ENCODE measurements at places on chromosomes 2 and 18.

- peak; percentile 57 for DNase-seq
Measured at GRCh38 chr2:71603311-71603811, 150.0 kb downstream of the DYSF start.

GRCh38 chr2:108585436-108585835 is 51.2 kb downstream of the LIMS1 start:
- DNase-seq = no peak

DNA sequence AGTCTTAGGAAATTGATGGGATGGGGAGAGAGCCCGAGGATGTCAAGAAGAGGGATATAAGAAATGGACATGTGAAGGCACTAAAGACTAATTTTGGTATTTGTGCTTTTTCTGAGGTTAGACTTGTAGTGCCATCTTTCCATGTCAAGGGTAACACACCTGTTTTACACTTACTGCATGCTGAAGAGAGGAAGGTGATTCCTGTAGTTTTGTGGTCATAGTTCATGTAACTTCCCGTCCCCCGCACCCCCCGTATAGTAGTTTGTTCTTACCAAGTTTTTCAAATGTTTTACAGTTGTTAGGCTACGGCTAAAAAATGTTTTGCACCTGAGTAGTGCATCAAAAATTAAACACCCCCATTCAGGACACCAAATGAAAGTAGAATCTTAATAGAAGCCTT is 73.8 kb downstream of the CLIP4 start:
- no peak for DNase-seq

GRCh38 chr18:25799231-25799630 is 291.2 kb downstream of the SS18 start:
- no peak for DNase-seq

- DNase-seq = no peak
Measured at GRCh38 chr2:191922736-191923651, 76.1 kb upstream of the CAVIN2 start.

GRCh38 chr2:194514281-194514680 is 1142.7 kb upstream of the SLC39A10 start:
- DNase-seq = no peak

DNA sequence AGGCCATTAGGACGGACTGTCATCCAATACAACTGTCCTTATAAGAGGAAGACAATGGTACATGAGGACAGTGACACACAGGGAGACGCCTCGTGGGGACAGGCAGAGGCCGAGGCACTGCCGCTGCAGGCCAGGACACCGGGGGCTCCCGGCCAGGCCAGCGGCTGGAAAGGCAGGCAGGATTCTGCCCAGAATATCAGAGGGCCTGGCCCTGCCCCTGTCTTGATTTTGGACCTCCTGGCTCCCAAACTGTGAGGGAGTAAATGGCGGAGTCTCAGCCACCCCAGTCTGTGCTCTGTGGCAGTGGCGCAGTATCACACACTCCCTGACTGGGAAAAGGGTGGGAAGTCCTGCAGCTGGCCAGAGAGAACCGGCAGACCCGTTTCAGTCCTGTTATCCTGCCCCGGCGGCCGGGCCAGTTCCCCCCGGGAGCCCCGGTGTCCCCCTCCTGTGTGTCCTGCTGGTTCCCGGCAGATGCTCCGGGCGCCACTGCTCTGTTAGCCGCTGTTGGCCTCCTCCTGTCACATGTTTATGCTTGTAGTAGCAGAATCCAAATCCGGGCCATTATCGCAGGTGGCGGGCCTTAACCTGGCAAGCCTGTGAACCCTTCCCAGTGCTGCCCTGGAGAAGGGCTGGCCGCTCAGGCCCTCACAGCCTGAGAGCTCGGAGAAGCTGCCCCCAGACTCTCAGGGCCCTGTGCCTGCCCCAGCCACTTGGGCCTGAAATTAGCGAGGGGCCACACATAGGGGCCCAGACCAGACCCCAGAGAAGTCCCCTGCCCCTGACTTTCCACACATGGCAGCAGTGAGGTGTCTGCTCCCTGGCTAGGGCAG is 31.4 kb upstream of the TAF1B start:
- no peak for DNase-seq

GRCh38 chr2:102771114-102771513 is 9.3 kb downstream of the TMEM182 start:
- no peak for DNase-seq
